ENCODE measurements at places on chromosomes 16 and 17. TPM values are rescaled to one million over a fixed set of nuclear protein-coding genes. Genes with fewer than 3 reads are reported as not detected.

- no peak for DNase-seq
- no peak overlapping the region for H3K27ac ChIP-seq
- peaks cover 34% of the 10 kb centered on the region for H3K4me1 ChIP-seq
- peaks cover 2% of the 10 kb centered on the region for H3K36me3 ChIP-seq
- H3K4me3 ChIP-seq, result no peak overlapping the region
These were observed 167.7 kb downstream of the XYLT1 start for GRCh38 chr16:17303101-17303500.

Gene TAC4
- total RNA-seq, result not detected

Gene ZNF423
- total RNA-seq, result not detected

GRCh38 chr17:14302091-14302430 lies 1.2 kb downstream of the HS3ST3B1 start:
- peaks cover 61% of the 10 kb centered on the region for H3K4me1 ChIP-seq
- peaks cover 8% of the 10 kb centered on the region for H3K36me3 ChIP-seq
- peak; percentile 62 for DNase-seq

DNA sequence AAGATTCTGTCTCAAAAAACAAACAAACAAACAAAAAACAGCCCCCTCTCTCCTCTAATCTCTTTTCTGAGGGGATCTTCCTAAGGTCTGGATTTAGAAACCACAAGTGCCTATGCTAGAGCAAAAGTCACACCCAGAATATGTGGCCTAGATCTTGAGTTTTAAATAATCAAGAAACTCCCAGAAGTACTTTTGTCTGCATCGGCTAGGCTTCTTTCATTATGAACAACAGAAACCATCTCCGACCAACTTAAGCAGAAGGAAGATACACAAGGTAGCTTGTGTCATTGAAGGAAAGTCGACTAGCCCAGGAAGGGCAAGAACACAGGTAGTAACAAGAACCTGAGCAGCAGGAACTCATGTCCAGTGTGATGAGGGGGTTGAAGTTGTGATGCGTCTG lies 73.9 kb upstream of the KIFC3 start:
- no peaks in the 10 kb centered on the region for H3K36me3 ChIP-seq
- no peak overlapping the region for H3K27ac ChIP-seq
- peaks cover 3% of the 10 kb centered on the region for H3K4me1 ChIP-seq
- H3K27me3 ChIP-seq, result peaks cover 10% of the 10 kb centered on the region

DNA sequence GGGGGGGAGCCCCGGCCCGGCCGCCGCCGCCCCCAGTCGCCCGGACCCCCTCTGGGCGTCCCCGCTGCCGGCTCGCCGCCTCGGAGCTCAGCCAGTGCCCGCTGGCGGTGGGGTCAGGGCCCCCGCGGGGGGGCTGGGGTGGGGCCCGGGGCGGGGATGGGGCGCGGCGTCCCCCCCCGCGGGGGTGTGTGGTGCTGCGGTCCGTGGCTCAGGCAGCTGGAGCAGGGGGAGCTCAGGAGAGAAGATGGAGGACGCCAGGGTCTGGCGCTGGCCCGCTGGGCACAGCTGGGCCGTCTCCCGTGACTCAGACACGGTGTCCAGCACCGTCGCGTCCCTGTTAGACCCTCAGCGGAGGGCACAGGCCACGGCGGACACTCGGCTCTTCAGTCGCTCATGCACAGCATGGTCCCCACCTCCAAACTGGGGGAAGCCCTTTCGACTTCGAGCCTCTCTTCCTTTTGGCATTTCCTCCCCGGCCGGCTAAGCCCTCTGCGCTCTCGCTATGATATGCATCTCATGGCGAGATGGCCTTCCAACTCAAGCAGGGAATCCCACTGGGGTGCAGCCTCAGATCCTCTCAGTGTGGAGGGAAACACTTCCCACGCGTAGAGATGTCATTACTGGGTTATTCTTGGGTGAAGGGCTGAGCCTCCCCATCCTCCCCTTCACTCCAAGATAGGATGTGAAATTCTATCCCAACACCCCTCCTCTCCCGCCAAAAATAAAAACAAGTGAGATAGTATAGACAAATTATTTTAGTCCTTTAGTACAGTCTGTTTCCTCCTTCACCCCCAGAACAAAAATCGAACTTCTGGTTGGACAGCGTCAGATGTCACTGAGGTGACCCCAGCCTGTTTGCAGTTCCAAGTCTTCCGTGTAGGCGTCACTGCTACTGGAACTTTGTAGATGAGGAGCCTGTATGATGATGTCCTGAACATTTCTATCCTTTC lies 522 bp upstream of the VEZF1 start:
- no peaks in the 10 kb centered on the region for H3K27me3 ChIP-seq
- peak overlapping the region; percentile 92 for H3K27ac ChIP-seq
- peaks cover 64% of the 10 kb centered on the region for H3K4me1 ChIP-seq

Gene MTSS2
- total RNA-seq, result 9.2 TPM

- H3K4me3 ChIP-seq, result no peak overlapping the region
- H3K4me1 ChIP-seq, result peaks cover 8% of the 10 kb centered on the region
- no peaks in the 10 kb centered on the region for H3K27me3 ChIP-seq
- H3K27ac ChIP-seq, result no peak overlapping the region
These were observed 9.2 kb upstream of the TNFRSF13B start for GRCh38 chr17:16980813-16981731.

GRCh38 chr17:19541445-19541844 lies 7.8 kb downstream of the SLC47A1 start:
- no peak overlapping the region for H3K27ac ChIP-seq
- no peak for DNase-seq
- H3K4me3 ChIP-seq, result no peak overlapping the region
- H3K27me3 ChIP-seq, result peaks cover 47% of the 10 kb centered on the region
- no peaks in the 10 kb centered on the region for H3K4me1 ChIP-seq
- no peaks in the 10 kb centered on the region for H3K36me3 ChIP-seq

Data from activated naive CD8-positive, alpha-beta T cell treated with anti-CD3 and anti-CD28 coated beads for 36 hours (primary cell).